ENCODE measurements at places on chromosomes 2 and 18.

GRCh38 chr2:241796209-241796608 lies 12.8 kb upstream of the NEU4 start:
- DNase-seq = no peak

DNA sequence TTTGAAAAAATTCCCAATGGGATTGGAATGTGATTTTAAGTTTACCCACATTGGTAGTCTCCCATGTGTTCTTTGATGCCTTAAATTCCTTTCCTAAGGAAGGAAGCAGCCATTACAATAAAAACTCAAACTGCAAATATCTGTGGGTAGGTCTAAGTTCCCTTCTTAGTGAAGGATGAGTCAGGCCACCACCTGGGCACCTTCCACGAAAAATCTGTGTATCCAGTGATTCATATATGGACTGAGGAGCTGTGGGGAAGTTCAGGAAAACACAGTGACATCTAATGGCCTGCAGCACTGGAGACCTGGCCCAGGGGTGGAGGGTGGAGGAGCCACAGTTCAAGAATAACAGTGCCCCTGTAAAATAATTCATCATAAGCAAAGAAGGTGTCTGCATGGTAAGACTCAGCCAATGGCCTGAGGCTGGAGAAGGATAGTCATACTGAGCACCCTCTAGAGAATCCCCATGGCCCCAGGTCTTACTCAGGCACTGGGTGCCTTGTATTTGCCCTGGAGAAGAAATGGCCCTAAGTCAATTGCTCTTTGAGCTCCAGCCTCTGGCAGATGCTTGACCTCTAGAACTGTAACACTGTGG lies 248.6 kb downstream of the SP3 start:
- no peak for DNase-seq

GRCh38 chr2:166361351-166362153 lies 14.2 kb downstream of the SCN9A start:
- DNase-seq = no peak

DNA sequence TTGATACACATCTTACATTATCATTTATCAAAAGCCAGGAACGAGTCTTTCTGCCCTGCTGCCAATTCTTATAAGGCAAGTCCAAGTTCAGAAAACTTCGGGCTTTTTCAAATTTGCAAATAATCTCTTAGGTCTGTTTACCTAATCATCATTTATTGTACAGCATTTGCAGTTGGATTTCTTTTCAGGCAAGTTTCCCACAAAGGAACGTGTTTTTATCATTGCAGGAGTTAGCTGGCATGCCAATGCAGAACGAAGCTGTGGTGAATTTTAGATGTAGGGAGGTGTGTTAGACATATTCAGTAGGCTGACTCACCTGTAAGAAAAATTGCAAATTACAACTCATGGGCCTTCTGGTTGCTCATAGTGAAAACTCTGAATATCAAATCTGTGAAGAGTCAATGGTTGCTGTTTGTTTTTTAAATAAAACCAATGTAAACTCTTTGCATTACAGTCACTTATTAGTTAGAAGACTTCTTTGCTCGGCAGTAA lies 209.6 kb downstream of the SRBD1 start:
- DNase-seq = no peak

DNA sequence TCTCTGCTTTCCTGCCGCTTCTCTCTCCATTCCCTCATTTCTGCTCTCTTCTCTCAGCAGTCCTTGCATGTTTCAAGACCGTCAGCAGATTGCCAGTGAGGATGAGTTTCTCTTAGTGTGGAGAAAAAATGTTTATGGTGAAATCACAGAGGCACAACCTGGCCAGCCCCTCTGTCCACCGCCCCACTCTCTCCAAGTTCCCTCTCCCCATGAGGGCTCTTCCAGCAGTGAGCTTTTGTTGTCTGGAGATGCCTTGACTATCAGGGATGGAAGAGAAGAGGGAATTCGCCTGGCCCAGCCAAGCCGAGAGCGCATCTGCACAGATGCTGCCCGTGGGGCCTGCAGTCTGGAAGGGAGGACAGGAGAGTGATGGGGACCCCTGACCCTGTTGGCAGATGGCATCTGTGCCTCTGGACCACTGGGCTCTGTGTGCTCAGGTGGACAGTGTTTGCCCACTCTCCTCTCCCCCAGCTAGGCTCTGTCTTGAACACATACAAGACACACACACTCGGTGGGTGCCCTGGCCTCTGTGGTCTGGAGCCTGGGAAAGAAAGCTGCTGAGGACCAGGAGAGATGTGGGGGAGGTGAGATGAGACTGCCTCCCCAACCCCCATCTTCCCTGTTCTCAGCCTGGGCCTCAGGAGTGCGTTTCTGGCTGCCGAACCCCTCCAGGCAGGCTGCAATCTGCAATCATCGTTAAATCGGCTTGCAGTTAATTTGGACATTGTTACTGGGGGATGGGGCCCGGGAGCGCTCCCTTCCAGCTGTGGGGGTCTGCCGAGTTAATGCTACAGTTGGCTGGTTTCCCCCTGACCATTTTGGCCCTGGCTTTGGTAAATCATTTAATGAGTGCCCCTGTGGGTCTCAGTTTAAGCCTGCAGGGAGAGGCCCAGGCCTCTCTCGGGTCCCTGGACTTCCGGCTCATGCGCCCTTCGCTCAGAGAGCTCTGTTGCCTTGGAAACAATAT lies 4.5 kb downstream of the ITM2C start:
- DNase-seq = no peak

DNA sequence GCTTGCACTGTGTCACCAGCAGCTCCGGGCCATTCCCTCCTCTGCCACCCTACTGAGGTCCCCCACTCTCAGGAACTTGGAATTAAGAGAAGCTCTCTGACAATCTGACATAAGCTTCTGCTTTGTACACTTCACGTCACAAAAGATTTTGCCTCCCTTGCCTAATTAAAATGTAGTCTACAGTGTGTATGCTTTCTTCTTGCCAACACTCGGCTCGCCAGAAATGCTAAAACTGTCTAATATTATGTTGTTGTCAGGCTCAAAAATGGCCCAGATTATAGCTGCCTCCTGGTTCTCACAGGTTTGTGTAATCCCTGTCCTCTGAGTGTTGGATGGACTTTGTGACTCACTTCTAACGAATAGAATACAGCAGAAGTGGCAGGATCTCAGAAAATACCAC lies 474.7 kb downstream of the MBD2 start:
- no peak for DNase-seq

DNA sequence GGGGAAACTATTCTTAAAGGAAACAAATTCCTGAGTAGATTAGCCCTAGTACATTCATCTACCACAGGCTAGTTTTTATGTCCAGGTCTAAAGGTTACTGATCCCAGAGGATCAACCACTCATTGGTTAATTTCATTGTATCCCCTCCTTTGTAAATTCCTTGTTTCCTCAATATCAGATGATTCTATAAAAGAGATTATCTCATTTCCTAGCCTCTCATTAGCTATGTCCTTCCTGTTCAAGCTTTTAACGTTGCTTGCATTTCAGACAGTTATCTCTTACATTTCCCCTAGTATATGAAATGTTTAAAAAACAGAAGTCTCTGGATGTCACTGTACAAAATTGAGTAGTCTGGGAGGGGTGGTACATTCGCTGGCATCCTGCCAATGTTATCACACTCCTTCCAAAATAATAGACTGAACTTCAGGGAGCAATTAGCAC lies 24.2 kb upstream of the ARMC9 start:
- DNase-seq = no peak

GRCh38 chr2:39583213-39583612 lies 82.5 kb upstream of the TMEM178A start:
- DNase-seq = no peak

GRCh38 chr2:231399853-231400680 lies 4.6 kb downstream of the B3GNT7 start:
- no peak for DNase-seq

DNA sequence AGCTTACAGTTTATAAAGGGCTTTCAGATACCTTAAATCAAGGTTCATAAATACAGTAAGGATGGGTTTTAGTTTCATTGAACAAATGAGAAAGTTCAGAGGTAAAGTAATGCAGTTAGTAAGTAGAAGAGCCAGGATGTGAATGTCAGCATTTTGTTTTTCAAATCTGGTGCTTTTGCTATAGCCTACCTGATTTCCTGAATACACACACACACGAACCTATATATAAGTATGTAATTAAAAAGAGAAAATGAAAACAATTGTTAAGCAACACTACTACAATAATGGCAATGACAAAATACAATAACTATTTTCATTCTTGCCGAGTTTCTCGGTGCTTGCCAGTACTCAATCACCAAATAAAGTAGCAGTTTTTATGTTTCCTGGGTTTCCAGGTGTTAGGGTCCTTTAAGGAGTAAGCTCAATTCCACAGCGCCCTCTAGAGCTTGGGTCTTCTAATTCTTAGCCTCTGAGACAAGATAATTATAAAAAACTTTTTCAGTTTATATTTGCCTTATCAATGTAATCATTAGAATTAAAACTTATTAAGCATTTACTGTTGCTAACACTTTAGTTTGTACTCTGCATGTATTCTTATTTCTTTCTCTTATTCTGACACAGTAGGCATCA lies 512.9 kb upstream of the ACVR2A start:
- peak; percentile 37 for DNase-seq

- DNase-seq = no peak
Measured at GRCh38 chr18:58649966-58650816, 21.1 kb upstream of the MALT1 start.

- DNase-seq = no peak
Measured at GRCh38 chr2:172113617-172114016, 10.9 kb upstream of the DLX2 start.

GRCh38 chr2:17976871-17977746 lies 98.6 kb downstream of the KCNS3 start:
- no peak for DNase-seq

DNA sequence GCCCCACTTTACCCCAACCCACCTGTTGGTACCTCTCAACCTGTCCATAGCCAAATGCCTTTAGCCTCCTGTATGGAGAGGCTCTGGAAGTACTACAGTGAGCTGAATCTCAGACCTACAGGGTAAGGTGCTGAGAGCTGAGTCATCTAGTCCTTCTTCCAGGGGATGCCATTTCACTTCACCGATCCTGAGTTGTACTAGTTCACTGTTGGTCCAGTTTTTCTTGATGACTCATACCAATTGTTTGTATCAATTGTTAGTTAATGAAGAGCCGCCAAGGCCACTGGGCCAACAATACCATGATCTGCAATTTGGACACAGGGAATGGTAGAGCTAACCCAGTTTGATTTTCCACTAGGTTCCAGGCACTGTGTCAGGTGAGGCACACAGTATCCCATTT lies 257.0 kb downstream of the CLIP4 start:
- DNase-seq = no peak

DNA sequence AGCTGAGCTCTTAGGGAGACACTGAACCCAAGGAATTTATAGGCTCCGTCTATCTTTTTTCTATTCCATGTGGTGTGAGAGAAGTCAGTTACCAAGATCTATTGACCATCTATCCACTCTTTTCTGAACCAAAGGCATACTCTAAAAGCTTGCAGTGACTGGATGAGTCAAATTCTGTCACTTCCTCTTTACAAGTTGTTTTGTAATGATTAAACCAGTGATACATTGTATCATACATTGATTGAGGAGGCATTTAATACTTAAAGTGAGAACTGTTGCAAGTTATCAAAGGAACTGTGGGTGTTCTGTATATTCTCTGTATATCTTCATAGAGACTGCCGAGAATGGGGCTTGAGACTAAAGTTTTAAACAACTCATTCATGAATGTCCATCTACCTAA lies 188.8 kb downstream of the CAMKMT start:
- DNase-seq = no peak

- DNase-seq = no peak
Measured at GRCh38 chr2:1854729-1855547, 110.6 kb upstream of the PXDN start.

- DNase-seq = no peak
Measured at GRCh38 chr2:136248242-136248641, 130.3 kb upstream of the CXCR4 start.

GRCh38 chr18:39062426-39062825 lies 1496.8 kb upstream of the CELF4 start:
- no peak for DNase-seq

DNA sequence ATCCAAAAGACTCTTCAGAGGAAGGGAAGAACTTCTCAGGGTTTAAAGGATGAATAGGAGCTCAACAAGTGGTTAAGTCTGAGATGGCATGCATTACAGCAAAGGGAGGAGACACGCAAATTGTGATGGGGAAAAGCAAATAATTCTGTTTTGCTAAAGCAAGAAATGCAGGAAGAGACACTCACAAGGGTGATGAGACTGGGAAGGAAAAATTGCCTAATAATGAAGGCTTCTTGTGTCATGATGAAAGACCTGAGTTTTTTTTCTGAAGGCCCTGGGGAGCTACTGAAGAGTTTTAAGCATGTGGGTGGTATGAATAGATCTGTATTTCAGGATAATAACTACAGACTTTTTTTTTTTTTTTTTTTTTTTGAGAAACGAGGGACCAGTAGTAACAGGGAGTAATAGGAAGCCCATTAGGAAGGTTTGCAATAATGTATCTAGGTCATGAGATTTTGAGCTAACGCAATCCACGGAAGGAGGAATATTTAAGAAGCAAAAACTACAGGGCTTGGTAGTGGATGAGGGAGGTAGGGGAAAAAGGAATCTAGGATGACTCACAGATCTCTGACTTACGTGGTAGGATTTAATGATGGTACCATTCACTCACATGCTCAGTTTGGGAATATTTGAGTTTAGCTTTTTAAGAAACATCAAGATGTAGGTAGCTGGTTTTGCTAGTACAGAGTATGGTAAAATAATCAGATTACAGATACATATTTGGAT lies 16.0 kb upstream of the SERPINB3 start:
- no peak for DNase-seq

DNA sequence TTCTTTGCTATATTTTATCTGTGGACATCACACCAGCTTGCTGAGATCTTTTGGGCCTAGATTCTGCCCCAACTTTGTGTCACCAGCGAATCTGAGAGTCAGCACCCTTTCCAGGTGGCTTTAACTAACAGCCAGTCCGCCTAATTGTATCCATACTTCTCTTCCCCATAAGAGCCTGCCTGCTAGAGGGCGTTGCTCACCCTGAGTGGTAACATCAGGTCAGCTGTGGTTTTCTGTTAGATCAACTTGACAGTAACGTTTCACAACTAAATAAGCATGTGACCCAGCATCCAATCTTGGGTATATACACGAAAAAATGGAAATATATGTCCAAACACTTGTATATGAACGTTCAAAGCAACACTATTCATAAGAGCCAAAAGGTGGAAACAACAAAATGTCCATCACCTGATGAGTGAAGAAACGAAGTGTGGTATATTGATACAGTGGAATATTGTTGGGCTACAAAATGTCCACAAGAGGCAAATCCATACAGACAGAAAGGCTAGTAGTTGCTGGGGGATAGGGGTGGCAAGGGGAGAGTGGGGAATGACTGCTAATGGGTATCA lies 24.9 kb downstream of the EFHD1 start:
- DNase-seq = no peak

GRCh38 chr18:56152551-56153310 lies 485.7 kb downstream of the TXNL1 start:
- no peak for DNase-seq

- DNase-seq = no peak
Measured at GRCh38 chr18:9079818-9080528, 22.5 kb upstream of the NDUFV2 start.

DNA sequence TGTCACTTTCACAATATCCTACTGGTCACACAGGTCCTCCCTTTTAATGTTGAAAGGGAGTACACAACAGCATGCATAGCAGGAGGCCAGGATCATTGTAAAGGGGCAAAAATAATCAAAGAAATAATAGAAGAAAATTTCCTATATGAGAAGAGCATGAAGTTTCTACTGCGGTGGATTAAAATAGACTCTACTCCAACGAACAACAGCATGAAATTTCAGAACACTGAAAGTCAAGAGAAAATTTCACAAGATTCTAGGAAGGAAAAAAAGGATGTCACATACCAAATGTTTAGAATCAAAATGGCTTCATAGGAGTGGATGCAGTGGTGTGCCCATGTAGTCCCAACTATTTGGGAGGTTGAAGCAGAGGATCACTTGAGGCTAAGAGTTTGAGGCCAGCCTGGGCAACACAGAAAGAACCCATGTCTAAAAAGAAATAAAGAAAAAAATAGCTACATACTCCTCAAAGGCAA lies 72.0 kb upstream of the EPAS1 start:
- DNase-seq = no peak
